Activated T-cell treated with anti-CD3 and anti-CD28 coated beads, Interleukin-2, amount 50 U/mL, for 4 hours (primary cell): ENCODE measurements at places on chromosomes 3 and 15. TPM values are rescaled to one million over a fixed set of nuclear protein-coding genes. Genes with fewer than 3 reads are reported as not detected.

DOCK3 gene
- 1.2 TPM for total RNA-seq

GREM1 gene
- total RNA-seq, result 0.30 TPM

CFAP100 gene
- total RNA-seq, result not detected

LRRIQ4 gene
- total RNA-seq, result not detected

SH3GL3 gene
- total RNA-seq, result not detected

ST3GAL6 gene
- not detected for total RNA-seq

KLHL6 gene
- total RNA-seq, result 35.5 TPM

CLSTN2 gene
- 0.03 TPM for total RNA-seq

TM6SF1 gene
- 0.40 TPM for total RNA-seq

LRTM1 gene
- not detected for total RNA-seq

CHRFAM7A gene
- total RNA-seq, result 0.29 TPM

CLK3 gene
- total RNA-seq, result 74.0 TPM

CMTM8 gene
- total RNA-seq, result 3.9 TPM

GOLGA6L4 gene
- total RNA-seq, result 0.53 TPM

BSN gene
- 0.86 TPM for total RNA-seq

C15orf62 gene
- total RNA-seq, result 0.53 TPM

ZNF80 gene
- 0.29 TPM for total RNA-seq

PRSS50 gene
- not detected for total RNA-seq

ST8SIA2 gene
- total RNA-seq, result not detected
